ENCODE measurements at places on chromosomes 6 and 20. TPM values are rescaled to one million over a fixed set of nuclear protein-coding genes. Genes with fewer than 3 reads are reported as not detected.
A peak's percentile ranks its signal among the peaks of the same experiment; 100 is the strongest.

The SLCO4A1 gene
- total RNA-seq: 107 TPM

The FOXQ1 gene
- total RNA-seq: 54.1 TPM

The KCNK16 gene
- not detected for total RNA-seq

The PRDM13 gene
- 0.10 TPM for total RNA-seq

The VARS1 gene
- 53.9 TPM for total RNA-seq

The APCDD1L gene
- 1.6 TPM for total RNA-seq

The CTCFL gene
- total RNA-seq: not detected

The RPN2 gene
- 128 TPM for total RNA-seq

The TRIM10 gene
- total RNA-seq: 1.1 TPM

The PAK5 gene
- 0.46 TPM for total RNA-seq

DNA sequence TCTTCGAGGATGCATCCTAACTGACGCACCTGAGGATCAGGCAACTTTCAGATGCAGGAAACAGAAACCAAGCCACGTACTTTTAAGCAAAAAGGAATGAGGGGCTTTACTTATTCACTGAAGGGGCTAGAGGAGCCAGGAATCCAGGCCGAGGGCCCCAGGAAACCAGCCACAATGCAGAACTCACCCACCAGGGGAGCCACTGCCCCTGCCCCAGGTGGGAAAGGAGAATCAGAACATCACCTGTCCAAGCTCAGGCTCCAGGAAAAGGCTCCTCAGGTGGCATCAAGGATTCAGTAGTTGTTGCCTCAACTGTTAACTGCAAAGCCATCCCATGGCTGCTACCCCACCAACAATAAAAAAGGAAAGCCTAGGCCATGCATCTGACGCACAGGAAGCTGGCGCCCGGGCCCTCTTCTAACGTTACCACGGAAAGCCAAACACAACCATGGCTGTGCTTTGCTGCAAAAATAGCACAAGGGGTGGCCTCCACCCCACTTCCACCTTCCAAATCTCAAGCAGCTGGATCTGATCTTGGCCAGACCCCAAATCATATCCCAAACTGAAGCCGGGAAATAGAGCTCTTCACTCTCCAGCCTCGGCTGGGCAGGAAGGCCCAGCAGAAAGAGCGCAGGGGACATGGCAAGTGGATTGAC, 121.0 kb downstream of the PREX1 start:
- no peak for DNase-seq

- DNase-seq: no peak
These were observed 119.4 kb downstream of the RFPL4B start for GRCh38 chr6:112466373-112467151.

- DNase-seq: peak; percentile 87
These were observed 37.5 kb upstream of the MRPS18A start for GRCh38 chr6:43724914-43725642.

DNA sequence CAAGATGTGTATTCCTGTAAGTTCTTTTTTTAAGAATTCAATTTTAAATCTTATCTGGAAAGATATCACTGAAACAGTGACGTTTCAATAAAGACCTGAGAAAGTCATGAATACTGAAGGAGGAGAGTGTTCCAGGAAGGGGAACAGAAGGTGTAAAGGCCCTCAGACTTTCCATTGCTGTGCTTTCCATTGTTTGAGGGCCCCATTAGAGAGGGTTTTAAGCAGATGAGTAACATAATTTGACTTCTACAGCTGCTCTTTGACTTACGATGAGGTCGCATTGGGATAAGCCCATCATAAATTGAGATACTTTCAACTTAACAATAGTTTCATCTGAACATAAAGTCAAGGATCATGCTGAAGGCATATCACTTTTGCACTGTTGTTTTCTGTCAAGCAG, 24.7 kb downstream of the ACOT13 start:
- no peak for DNase-seq

DNA sequence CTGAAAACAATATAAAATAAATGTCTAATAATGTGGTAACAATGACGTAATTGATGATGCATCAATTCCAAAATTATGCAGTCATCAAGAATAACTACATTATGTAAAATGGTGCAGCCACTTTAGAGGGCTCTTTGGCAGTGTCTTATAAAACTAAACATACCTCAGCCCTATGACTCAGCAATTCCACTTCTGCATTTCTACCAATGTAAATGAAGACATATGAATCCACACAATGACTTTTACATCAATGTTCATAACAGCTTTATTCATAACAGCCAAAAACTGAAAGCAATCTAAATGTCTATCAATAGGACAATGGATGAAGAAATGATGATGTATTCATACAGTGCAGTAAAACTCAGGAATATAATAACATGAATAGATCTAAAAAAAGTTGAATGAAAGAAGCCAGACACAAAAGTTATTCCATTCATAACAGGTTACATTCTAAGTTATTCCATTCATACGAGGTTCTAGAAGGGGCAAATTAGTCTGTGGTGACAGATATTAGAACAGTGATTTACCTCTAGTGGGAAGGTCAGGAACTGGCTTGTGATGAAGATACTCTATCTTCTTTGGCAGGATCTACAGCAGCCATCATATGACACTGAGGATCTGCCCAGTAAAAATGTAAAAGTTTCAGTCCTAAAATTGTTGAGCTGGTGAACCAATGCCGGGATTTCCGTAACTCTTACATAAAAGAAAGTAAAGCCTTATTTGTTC, 396.1 kb downstream of the PLCB1 start:
- no peak for DNase-seq

DNA sequence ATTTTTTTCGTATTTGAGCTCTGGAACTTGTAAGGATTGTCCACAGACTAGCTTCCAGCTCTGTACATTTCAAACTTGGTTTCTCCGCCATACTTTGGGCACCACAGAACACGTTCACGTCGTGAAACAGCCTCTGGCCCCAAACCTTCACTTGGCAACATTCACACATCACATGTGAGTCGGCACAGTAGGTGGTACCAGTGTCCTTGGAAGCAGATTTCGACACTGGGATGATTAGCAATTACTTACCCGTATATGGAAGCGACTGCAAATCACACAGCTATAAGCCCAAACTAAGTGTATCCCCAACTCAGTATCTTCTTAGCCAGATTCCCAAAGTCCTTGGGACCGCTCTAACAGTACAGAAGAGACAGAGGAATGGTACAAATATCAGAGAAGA, 60.2 kb downstream of the MAFB start:
- peak; percentile 47 for DNase-seq

DNA sequence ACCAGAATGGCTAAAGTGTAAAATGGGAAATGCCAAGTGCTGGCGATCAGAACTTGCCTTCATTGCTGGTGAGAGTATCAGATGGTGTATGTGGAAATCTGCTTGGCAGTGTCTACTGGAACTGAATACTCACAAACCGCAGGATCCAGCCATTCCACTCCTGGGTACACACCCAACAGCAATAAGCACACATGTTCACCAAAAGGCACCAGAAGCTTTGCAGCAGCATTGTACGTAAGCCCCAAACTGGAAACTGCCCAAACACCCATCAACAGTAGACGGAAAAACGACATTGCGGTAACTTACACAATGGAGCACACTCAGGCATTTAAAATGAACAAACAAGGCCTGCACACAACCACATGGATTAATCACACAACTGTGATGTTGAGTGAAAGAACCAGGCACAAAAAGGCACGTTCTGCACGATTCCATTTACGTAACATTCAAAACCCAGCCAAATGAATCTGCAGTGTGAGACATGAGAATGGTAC, 37.3 kb upstream of the BPIFA2 start:
- peak; percentile 18 for DNase-seq

GRCh38 chr6:137866200-137866913, 702 bp upstream of the TNFAIP3 start:
- DNase-seq: peak; percentile 57

DNA sequence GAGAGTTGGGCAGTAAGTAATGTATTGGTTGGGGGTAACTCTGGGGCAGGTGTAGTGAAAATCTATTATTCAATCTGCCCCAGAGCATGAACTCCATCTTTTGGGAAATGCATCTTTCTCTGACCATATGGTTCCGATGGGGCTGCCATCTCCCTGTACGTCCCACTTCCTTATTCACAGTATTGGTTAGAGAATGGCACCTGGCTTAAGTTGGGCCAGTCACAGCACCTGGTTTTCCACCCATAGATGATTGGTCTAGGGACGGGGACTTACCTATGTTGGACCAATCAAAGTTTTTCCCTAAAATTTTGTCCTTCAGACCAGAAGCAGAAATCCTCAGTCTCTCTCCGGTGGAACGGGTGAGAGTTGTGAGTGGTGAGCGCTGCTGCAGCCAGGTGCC, 2.2 kb upstream of the RALY start:
- DNase-seq: no peak

GRCh38 chr6:10248378-10248843, 166.5 kb downstream of the TFAP2A start:
- no peak for DNase-seq

DNA sequence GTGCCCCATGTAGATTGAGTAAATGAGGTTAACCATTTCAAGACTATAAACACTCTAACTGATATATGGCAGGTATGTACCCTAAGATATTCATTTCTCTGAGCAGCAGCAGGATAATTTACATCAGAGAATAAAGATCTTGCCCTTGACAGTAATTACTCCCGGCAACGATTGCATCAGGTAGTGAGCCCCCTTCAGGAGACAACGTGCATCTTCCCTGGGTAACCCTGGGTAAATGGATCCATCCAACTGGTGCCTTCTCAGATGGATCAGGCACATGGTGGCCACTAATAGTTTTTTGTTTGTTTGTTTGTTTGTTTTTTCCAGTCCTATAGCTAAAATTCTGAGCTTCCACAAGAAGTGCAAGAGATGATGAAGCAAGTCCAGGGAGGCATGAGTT, 469.4 kb upstream of the SLC35B3 start:
- DNase-seq: no peak

GRCh38 chr6:88922775-88923548, 40.5 kb downstream of the RNGTT start:
- no peak for DNase-seq

DNA sequence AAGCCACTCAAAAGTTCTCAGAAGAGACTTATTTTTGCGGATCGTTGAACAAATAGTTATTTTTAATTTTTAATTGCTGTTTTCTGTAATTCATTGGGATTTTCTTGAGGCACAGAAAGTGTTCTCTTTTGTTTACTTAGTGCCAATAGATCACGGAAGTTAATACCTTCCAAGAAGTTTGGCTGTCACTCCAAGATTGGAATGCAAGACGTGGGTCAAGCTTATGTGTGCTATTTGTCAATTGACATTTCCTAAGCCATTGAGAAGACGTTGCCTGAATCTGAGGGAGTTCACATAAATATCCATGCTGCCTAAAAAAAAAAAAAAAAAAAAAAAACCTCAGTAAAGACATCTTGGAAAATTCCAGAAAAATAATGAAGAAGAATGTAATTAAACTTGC, 1071.4 kb upstream of the ADGRB3 start:
- no peak for DNase-seq

DNA sequence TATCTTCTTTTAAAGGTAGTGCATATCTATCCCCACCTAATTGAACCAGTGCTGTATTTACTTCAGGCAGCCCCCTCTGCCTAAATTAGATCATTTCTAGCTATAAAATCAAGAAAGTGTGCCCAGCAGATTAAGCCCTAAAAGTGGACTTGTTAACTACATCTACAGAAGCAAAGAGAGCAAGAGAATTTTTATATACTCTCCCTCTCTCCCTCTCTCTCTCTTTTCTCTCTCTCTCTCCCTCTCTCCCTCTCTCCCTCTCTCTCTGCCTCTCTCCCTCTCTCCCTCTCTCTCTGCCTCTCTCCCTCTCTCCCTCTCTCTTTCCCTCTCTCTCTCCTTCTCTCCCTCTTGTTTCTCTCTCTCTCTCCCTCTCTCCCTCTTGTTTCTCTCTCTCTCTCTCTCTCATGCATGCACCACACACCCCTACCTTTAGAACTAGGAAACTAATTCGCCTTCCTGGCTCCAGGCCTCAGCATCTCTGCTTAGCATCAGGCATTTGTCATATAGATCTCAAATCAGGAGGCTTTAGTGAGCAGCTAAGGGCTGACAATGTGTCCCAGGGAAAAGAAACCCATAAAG, 71.4 kb downstream of the FOXA2 start:
- DNase-seq: no peak

DNA sequence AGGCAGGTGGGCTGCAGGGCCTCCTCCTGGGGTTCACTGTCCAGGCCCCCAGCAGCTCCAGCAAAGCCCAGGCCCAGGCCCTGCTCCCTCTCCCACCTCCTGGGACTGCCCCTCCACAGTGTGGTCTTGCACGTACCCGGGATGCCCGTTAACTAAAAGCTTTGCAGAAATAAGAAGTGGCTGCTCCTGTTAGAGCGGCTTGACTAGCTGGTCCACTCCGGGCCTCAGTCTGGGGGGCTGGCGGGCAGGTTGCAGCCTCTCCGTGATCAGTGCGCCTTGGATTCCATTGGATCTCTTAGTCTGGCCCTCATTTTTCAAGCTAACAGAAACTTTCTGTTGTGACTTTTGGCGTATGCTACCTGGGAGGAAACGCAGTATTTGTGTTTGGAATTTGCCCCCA, 26.9 kb downstream of the SLCO4A1 start:
- no peak for DNase-seq

GRCh38 chr20:9996944-9997343, 37.8 kb upstream of the ANKEF1 start:
- DNase-seq: no peak

DNA sequence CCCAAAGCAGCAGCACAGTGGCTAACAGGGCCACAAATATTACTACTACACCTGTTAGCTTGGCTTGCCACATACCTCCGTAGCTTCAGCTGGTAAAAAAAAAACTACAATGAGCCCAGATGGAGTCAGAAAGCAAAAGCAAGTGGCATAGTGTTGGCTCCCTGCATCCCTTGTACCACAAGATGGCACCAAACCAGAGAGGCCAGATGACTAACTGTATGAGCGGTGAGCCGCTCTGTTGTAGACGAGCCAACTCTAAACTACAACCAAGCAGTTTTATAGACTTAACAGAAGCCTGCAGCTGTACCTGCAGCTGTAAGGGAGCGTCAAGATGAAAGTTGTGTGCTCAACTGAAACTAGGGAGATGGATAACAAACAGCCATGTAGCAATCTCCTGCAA, 84.5 kb upstream of the MCHR2 start:
- no peak for DNase-seq

GRCh38 chr6:36698871-36699271, 1.2 kb downstream of the RAB44 start:
- DNase-seq: peak; percentile 68

Measured in lower leg skin (tissue), 4 donors.